ENCODE measurements at places on chromosomes 16 and 17.
A peak's percentile ranks its signal among the peaks of the same experiment; 100 is the strongest.

DNA sequence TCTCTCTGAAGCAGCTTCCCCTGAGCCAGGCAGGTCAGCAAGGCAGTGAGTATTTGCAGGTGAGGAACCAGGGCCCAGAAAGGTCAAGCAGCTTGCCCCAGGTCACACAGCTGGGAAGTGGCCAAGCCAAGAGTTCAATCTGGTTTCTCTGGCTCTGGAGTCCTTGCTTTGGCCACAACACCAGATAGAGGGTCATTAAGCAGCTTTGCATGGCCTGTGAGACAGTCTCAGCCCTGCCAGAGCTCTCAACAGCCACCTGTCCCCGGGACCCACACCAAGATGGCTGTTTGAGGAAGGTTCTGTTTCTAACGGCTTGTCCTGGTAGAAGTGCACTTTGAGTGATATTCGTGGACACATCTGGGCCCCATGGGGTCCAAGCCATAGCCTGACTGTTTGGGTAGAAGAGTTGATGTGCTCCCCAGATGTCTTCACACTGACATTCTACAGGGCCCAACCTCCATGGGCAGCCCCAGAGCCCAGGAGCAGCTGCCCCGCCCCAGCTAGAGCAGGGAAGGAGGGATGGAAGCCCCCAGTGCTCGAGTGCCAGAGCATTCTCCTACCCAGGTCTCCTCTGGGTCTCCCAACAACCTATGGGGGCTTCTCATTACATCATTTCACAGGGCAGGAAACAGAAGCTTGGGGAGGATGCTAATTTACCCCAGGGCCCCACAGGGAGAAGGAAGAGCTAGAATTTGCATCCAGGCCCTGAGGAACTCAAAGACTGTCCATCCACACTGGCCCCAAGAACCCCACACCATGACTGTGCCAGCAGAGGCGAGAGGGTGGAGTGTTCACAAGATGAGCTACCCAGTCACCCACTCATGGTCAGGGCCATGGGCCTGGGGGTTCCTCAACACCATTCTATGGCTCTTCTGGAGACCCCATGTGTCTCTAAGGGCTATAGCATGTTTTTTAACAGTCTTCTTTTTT lies 107.3 kb upstream of the CDH5 start:
- DNase-seq: no peak

DNA sequence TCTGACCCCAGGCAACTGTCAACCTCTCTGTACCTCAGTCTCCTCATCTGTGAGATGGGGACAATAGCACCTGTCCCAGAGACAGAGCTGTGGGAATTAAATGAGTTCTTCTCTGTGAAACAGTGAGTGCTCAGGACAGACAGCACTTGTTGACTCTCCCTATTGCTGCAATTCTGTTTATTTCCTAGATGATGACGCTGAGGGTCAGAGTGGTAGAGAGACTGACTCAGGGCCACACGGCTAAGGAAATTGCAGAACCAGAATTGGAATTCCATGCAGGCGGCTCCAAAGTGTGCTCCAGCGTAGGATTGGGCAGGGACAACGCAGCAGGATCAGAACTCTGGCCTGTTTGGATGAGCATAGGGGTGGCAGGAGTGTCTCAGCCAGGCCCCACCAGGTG lies 302.2 kb downstream of the C16orf95 start:
- DNase-seq: no peak

DNA sequence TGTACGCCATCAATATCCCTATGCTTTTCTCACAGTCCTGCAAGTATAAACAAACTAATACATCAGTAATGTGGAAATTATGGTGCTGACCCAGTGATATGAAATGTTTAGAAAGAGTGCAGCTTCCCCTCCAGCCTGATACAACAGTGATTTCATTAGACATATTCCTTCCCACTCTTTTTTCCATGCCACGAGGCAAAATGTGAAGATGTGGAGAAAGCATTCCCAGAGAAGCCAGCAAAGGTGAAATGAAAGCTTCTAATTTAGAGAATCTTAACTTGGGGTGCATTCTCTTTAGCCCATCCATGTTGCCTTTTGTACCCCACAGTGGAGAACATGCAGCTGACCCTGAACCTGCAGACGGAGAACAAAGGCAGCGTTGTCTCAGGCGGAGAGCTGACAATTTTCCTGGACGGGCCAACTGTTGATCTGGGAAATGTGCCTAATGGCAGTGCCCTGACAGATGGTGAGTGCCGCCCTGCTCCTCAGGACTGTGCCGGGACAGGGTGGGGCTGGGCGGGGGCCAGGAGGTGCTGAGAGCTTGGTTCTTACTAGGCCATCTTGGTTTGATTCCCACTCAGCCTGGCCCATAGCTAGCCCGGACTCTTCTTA lies 77.8 kb downstream of the WWP2 start:
- DNase-seq: no peak

DNA sequence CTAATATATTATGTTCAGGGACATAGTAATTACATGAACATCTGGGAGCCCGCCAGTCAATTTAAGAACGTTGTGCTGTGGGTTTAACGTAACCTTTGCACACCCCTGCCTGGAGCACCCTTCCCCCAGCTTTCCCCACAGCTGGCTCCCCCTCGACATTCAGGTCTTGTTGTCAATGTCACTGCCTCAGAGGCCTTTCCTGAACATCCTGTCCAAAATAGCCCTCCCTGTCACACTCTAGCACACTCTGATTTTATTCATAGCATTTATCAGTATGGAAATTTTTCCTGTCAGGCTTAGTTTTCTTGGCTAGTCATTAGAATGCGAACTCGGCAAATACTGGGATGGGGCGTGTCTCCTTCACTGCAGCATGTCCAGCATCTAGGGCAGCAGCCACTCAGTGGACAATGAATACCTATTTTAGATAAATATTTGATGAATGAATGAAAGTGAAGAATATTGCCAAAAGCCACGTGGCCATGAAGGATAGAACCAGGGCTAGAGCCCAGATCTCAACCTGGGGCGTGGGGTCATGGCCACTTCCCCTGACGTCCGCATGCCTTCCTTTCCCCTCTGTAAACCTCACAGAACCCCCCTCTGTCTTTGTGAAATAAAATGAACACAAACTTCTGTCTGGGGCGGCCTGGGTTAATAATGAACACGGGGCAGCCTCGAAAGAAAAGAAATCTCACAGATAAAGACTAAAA lies 10.5 kb downstream of the PIK3R6 start:
- DNase-seq: no peak

DNA sequence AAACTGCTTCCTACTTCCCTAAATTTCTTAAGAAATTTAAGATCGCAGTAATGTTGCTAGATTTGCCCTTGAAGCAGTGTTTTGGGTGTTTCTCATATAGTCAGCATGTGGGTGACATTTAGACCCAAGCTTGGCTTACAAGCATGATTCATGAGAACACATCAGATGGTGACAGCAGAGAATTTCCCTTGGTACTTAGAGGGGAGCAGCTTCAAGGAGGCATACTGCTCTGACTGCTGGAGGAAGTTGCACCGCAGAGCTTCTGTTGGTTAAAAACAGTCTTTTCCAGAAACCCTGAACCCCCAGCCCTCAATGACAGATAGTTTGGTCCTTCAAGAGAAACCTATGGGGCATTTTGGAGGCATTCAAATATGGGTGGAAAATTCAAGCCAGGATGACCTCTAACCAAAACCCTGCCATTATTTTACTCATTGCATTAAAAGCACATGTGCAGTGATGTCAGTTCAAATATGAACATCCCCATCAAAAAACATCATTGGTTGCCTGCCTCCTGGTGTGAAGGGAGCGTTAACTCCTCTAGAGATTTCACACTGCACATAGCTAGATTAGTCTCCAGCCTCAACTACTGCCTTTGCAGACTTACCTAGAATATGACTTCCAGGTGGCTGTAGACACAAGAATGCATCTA lies 201.5 kb upstream of the CACNG5 start:
- DNase-seq: peak; percentile 49

- peak; percentile 42 for DNase-seq
Observed at GRCh38 chr17:50272711-50273653, 1.3 kb upstream of the TMEM92 start.

DNA sequence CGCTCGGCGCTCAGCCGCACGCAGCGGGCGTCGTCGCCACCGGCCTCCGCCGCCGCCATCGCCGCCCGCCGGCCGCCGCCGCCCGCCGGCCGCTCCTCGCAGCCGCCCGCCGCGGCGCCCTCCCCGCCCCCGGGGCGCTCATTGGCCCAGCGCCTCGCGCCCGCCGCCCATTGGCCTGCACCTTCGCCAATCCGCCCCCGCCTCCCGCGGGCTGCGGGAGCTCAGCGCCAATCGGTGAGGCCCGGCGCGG lies at the start of gene PGP:
TSS of gene PGP (minus strand) at position 122 of the 250 bp plus-strand sequence. CDS start at position 59, 63 bp downstream.
- no peak for DNase-seq

DNA sequence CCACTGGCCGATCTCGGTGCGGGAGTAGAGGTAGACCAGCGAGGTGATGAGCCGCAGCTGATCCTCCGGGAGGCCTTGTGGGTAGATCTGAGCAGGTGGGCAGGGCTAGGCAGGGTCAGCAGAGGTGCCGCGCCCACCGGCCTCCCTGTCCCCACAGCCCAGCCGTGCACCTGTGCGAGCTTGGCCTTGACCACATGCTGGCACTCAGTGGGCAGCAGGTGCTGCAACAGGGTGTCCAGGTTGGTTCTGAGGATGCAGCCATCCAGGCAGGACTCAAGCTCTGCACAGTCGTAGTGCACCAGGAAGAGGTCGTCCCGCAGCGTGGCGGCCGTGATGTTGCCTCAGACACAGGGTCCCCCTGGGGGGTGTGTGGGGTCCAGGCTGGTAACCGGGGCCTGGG lies 12.4 kb downstream of the MSLN start:
- DNase-seq: no peak

- no peak for DNase-seq
Observed at GRCh38 chr16:11833951-11834695, 17.2 kb downstream of the RSL1D1 start.

DNA sequence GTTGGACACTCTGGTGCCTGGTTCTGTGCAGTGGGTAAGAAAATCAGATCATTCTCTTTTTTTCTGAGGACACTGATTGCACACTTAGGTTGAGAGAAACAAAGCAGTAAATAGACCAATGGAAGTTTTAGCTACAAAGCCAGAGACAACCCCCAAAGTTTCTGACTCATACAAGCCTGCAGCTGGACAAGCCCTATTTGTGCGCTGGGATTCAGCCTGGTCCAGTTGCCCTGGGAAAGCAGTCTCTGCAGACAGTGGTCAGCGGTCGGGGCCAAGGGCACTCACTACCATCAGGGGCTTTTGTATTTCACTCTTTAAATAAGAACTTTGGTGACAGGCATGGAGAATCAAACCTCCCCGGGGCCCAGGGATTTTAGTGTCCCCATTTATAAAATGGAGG lies 6.0 kb upstream of the RHBDL3 start:
- no peak for DNase-seq

GRCh38 chr16:87329436-87330256 lies 12.5 kb upstream of the C16orf95 start:
- no peak for DNase-seq

GRCh38 chr16:87722590-87723225 lies 43.1 kb downstream of the KLHDC4 start:
- no peak for DNase-seq

DNA sequence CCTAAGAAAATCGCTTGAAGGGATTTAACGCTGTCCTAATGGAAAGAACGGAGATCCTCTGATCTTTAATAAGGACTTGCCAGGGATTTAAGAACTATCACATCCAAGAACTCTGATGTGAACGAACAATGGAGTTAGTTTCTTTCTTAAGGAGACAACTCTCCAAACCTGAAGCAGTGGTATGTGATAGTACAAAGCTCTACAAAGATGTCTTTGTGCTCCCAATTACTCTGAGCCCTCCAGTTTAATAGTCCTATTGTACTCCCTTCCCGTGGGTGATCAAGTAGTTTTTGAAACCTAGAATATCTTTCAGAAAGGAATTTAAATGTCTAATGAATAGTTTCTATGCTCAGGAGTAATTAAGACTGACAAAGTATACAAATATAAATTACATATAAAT lies 123.8 kb downstream of the FTO start:
- no peak for DNase-seq

GRCh38 chr16:14399378-14400284 lies 230.4 kb downstream of the PARN start:
- DNase-seq: no peak

DNA sequence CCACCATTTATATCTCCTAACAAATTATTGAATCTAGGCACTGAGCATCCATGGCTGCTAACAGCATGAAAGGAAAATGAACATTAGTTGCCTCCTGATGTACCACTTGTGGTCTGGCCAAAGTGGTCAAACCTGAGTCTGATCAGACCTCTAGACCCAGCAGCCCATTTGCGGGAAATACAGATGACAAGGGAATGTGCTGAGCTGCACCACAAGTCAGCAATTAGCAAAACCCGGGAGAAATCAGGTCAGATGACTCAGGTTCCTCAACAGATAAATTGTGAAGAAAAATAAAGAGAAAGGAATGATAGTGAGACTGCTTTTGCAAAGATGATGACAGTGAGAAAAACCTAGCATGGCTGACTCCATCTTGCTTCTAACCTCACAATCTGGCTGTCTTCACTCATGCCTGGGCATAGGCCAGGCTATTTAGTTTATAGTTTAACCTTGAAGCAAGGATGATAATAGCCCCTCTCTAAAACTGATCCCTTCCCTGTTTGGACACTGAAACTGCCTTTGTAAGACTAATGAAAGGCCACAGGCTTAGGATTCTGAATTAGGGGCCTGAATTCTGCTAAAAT lies 142.7 kb upstream of the ASIC2 start:
- DNase-seq: no peak

DNA sequence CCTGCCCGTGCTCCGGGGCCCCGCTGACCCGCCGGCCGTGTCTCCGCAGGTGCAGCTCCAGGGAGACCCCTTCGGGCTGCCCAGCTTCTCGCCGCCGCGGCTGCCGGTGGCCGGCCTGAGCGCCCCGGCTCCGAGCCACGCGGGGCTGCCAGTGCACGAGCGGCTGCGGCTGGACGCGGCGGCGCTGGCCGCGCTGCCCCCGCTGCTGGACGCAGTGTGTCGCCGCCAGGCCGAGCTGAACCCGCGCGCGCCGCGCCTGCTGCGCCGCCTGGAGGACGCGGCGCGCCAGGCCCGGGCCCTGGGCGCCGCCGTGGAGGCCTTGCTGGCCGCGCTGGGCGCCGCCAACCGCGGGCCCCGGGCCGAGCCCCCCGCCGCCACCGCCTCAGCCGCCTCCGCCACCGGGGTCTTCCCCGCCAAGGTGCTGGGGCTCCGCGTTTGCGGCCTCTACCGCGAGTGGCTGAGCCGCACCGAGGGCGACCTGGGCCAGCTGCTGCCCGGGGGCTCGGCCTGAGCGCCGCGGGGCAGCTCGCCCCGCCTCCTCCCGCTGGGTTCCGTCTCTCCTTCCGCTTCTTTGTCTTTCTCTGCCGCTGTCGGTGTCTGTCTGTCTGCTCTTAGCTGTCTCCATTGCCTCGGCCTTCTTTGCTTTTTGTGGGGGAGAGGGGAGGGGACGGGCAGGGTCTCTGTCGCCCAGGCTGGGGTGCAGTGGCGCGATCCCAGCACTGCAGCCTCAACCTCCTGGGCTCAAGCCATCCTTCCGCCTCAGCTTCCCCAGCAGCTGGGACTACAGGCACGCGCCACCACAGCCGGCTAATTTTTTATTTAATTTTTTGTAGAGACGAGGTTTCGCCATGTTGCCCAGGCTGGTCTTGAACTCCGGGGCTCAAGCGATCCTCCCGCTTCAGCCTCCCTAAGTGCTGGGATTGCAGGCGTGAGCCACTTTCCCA lies 5.9 kb downstream of the CTF1 start:
- peak; percentile 52 for DNase-seq
